ENCODE measurements at places on chromosomes 1 and 21.

DNA sequence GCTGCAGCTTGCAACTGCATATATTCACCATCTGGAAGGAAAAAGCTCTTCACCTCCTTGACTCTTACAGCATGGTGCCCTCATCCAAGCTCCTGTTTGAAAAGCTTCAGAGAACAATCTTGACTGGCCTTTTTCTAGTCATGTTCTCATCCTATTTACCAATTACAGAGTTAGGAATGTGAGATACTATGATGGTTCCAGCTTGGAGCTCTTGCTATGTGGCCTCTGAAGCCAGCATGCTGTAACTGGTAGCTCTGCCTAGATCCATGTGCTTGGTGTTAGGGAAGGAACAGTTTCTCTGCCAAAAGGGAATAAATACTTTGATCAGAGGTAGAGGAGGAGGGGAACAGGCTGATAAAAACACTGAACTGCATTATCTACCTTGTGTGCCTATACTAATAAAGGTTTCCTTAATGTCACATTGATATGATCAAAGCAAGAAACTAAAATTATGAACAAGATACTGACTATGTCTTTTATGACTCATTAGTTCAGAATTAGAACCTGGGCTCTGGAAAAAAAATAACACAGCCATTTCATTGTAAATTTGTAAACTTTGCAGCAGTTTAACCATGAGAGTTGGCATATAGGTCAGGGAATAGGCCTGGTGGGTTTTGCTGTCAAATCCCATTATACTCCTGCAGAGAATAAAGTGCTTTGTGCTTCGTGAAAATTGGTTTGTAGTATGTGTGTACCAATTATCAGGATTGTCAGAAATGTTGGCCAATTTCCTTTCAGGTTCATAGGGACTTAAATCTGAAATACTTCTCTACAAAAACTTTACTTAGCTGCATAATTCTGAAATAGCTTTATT is 92.7 kb downstream of the LEPR start:
- no peak for DNase-seq

DNA sequence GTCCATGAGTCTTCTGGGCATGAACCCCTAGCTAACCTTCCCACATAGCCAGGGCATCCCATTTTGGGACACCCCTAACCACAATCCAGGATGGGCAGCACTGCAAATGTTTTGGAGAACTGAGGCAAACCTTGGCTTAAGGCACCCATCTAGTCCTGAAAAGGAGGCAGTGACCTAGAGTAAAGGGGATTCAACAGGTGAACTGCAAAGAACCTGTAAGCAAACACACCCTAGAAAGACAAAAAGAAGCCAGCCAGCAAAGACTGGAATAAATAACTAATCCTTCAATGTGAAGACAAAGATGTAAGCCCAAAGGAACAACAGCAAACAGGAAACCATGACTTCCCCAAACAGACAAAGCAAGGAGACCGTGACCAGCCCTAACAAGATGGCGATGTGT is 56.8 kb upstream of the PPIH start:
- no peak for DNase-seq

GRCh38 chr1:167528057-167528728 is 9.9 kb upstream of the CD247 start:
- no peak for DNase-seq

GRCh38 chr21:45615145-45615711 is 28.3 kb upstream of the PCBP3 start:
- DNase-seq = peak; percentile 69
